ENCODE measurements at places on chromosomes 6 and 20.
A peak's percentile ranks its signal among the peaks of the same experiment; 100 is the strongest.

DNA sequence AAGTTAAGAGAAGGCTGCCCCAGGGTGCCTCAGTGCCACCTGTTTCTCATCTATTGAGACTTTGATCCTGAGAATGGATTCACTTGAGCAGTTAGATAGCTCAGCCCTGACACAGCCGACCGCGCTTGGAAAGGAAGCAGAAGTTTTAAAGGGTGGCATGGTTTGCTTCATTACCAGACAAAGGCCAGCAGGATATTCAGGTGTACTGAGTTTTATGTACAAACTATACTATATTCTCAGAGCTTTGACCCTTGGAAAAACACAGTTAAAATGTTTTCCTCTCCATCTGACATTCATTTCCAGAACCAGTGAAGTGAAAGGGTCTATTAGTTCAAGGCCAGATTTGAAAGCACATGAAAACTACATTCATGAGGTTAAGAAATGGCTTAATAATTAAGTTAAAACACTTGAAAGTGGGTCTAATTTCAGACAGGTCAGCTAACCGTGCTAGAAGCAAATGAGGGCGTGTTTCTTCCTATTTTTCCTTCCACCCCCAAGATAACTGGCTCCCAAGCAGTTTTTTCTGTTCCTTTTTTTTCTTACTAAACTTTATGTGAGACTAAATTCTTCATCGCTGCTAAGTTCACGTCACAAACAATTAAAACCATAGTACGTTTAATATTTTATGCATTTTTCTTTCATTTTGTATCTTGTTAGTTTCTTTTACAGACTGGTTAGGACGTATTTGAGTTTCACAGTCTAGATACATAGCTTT lies 385.3 kb upstream of the SOX4 start:
- no peak for DNase-seq

DNA sequence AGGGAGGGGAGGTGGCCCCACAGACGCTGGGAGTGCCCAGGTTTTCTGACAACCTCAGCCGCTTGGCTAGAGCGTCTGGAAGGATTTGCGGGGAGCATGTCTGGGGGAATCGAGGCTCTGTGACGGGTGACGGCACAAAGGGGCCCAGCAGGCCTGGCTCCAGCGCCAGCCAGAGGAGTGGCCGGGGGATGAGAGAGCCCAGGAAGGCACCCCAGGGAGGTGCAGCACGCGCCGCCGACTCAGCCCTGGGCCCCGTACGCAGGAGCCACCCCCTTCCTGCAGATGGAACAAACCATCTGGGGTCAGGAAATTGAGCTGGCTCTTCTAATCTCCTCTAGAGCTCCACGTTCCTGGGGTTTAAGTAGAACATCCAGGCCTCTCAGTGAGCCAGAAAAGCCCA lies 5.9 kb upstream of the SLCO4A1 start:
- DNase-seq, result peak; percentile 63

DNA sequence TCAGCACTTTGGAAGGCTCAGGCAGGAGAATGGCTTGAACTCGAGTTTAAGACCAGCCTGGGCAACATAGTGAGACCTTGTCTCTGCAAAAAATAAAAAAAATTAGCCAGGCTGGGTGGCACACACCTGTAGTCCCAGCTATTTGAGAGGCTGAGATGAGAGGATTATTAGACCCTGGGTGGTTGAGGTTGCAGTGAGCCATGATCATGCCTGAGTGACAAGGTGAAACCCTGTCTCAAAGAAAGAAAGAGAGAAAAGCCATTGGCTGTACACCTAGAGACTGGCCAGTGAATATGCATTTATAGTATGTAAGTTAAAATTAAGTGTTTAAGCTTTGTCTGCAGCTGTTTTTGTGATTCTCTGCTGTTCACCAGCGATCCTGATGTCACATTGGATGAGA lies 6.1 kb downstream of the RBCK1 start:
- DNase-seq, result no peak

- DNase-seq, result no peak
Observed at GRCh38 chr20:11205769-11206362, 532.1 kb upstream of the JAG1 start.

GRCh38 chr6:81969814-81970213 lies 217.3 kb upstream of the TENT5A start:
- no peak for DNase-seq

DNA sequence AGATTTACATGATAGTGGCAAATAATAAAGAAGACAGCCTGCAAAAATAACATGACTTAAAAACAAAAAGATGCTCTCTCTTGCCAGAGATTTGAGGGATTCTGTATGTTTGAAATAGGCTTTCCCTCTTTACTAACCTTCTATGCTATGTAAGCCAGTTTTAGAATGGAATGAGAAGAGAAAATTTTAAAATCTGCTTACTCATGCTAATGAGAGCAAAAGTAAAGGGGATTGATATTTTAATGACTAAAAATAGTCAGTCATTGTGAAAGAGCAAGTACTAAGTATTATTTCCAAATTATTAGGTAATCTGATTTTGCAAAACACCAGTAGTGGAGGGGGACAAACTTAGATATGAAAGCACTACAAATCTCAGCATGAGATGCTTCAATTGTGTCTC lies 563.3 kb upstream of the ADGRB3 start:
- DNase-seq, result no peak

GRCh38 chr6:12602951-12603672 lies 113.5 kb upstream of the PHACTR1 start:
- peak; percentile 62 for DNase-seq

DNA sequence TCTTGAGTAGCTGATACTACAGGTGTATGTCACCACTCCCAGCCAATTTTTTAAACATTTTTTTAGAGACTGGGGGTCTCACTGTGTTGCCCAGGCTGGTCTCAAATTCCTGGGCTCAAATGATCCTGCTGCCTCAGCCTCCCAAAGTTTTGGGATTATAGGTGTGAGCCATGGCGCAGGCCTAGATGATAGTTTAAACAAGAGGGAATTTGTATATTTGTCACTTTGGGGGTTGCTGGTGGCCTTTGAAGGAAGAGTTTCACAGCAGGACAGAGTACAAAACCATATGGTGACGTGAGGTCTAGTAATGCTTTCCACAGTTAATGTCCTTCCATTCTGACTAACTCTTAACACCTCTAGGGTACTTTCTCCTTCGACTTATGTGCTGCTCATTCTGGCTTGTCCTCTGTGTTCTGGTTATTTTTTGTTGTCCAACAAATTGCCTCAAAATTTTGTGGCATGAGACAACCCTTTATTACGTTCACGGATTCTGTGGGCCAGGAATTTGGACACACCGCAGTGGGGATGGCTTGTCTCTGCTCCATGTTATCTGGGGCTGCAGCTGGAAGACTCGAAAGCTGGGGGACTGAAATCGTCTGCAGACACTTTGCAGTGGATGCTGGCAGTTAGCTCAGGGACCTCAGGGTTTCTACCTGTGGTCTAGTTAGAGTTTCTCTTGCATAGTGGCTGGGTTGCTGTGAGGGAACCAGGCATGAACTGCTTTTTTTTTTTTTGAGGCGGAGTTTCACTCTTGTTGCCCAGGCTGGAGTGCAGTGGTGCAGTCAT lies 23.0 kb upstream of the IER3 start:
- no peak for DNase-seq

Measured in retina (tissue), 1 donor.